ENCODE measurements at places on chromosomes 13 and 19. TPM values are rescaled to one million over a fixed set of nuclear protein-coding genes. Genes with fewer than 3 reads are reported as not detected.

Gene SUGP1
- total RNA-seq, result 21.4 TPM

Gene FAM83E
- not detected for total RNA-seq

Gene ZNF793
- total RNA-seq, result 3.0 TPM

Gene CDC42EP5
- 4.7 TPM for total RNA-seq

Gene PCCA
- total RNA-seq, result 72.8 TPM

Gene ANGPTL8
- total RNA-seq, result not detected

Gene FXYD3
- not detected for total RNA-seq

Gene B3GNT8
- total RNA-seq, result 2.1 TPM

Gene ZNF729
- not detected for total RNA-seq

Gene DEDD2
- 17.9 TPM for total RNA-seq

Gene DZIP1
- 74.6 TPM for total RNA-seq

Gene CTXN1
- 18.6 TPM for total RNA-seq

Gene WDR88
- total RNA-seq, result not detected

Gene ZNF556
- 1.0 TPM for total RNA-seq

Gene ENOX1
- total RNA-seq, result 0.52 TPM

Gene CLC
- not detected for total RNA-seq

Gene MRPL4
- total RNA-seq, result 23.1 TPM

Gene GPR4
- total RNA-seq, result under 0.01 TPM

DNA sequence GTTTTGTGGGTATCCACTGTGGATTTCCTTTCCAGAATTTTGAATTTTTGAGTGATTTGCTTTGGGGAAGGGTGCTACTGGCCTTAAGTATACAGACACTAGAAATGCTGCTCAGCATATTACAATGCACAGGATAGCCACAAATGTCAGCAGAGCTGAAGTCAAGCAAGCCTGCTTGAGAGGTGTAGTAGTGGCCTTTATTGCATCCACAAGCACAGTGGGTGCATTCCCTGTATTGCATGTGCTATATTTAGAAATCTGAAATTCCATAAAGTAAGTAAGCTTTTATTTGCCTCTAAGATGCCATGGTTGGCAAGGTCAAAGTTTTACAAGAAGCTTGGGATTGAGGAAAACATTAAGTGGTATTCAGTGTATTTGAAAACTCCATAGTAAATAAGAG, 79.5 kb upstream of the ZNF91 start:
- no peak for DNase-seq

GRCh38 chr13:107373551-107373950, 805.6 kb upstream of the ARGLU1 start:
- peak; percentile 91 for DNase-seq

DNA sequence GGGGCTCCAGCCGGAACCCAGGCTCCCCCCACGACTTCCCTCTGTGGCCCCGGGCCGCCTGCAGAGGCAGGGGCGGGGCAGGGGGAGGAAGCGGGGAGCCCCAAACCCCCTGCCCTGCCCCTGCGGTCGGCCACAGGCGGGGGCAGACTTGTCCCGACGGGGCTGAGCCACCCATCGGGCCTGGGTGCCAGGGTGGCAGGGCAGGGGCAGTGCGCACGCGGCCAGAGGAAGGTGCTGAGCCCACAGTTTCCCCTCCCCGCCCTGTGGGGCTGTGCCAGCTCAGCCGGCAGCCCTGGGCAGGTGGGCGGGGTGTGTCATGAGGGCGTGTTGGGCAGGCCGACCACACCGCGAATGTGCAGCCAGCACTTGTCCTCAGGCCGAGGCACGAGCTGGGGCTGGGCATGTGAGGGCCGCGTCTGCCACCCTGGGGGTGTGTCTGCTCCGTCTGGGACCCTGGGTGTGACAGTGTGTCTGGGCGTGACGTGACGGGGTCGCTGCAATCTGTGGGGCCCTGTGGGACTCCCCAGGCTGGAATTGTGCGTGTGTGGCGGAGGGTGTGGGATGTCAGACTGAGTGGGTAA, 17.7 kb downstream of the CCDC97 start:
- peak; percentile 61 for DNase-seq

GRCh38 chr13:83667606-83668005, 214.7 kb downstream of the SLITRK1 start:
- no peak for DNase-seq

GRCh38 chr19:8831832-8832131, 322 bp downstream of the ZNF558 start:
- DNase-seq, result no peak

GRCh38 chr19:7515645-7516151, at the start of gene ZNF358:
Gene ZNF358, plus strand, starts transcription at chr19:7516103. Its CDS starts 3,140 bp downstream, at chr19:7519243.
- DNase-seq, result no peak

- peak; percentile 36 for DNase-seq
These were observed 2.8 kb upstream of the WBP4 start for GRCh38 chr13:41058295-41059070.

DNA sequence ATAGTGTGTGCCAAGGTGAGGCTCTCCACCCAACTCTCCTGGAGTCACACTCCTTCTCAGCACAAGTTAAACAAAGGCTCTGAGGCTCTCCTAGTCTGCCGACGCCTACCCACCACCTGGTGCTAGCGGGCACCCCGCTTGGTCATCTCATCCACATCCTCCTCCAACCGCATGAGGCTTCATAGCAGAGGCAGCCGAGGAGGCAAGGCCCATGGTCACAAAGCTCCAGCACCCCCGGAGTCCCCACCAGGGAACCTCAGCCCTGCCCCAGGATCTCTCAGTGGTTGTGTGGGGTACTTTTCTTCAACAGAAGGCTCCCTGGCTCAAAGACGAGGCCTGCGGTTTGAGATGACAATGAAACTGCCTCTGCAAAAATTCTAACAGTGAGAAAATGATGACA, 43.0 kb downstream of the STK24 start:
- DNase-seq, result no peak

DNA sequence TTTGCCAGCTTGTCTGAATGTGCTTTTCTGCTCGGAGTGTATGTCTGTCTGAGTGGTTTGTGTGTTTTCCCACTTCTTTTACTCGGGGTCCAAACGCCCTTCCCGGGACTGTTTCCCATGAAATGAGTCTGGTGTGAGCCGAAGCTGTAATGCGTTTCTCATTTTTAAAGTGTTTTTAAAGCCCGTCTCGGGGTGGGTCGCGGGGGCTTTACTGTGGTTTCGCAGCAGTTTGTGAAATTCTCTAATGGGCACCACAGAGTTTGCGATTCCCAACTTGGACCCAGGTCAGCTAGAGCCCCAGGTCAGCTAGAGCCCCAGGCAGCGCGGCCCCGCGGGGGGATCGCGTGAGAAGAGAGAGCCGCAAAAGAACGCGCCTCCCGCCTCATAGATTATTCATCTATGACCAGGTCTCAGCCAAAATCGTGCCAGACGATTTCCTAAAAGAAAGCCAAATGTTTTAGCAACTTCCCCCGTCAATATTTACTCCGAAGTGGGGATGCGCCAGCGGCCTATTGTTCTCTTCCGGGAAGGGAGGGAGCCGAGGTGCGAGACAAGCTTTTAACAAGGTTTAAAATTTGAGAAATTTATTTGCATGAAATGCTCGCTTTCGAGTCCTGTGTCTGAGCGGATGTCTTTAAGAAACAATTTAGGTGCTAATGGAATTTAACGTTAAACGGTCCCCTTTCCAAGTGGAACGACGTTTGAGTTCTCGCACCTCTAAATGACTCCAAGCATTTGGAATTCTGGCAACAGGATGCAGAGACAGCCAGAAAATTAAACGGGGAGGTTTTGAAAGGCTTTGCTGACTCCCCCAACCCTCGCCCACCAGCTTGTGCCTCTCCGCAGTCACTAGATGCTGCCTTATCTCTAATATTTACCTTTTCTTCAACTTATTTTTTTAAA, 2.2 kb downstream of the ZIC2 start:
- DNase-seq, result no peak

- no peak for DNase-seq
These were observed 202.8 kb upstream of the ATXN8OS start for GRCh38 chr13:69904784-69905183.

- DNase-seq, result no peak
These were observed 406.2 kb downstream of the EFNB2 start for GRCh38 chr13:106129273-106129672.

- DNase-seq, result peak; percentile 86
These were observed 7.4 kb downstream of the ETHE1 start for GRCh38 chr19:43519436-43520088.

- no peak for DNase-seq
These were observed 149.4 kb upstream of the FBXL3 start for GRCh38 chr13:77176350-77176749.

DNA sequence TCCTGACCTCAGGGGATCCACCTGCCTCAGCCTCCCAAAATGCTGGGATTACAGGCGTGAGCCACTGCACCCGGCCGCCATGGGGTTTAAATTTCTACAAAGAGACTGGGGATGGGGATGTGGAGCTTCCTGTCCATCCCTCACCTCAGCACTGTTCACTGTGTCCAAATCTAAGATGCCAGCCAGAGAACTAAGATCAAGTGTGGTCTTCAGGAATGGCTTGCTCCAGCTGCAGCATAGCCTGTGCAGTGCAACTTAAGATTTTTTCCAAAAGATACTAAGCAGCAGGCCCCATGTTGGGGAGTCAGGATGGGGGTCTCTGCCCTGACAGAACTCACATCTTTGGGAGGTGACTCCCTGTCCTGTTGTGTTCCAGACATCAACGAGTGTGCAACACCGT, 9.3 kb downstream of the ADGRE5 start:
- DNase-seq, result no peak

- DNase-seq, result no peak
These were observed 290.0 kb downstream of the KCTD12 start for GRCh38 chr13:76596216-76596615.

DNA sequence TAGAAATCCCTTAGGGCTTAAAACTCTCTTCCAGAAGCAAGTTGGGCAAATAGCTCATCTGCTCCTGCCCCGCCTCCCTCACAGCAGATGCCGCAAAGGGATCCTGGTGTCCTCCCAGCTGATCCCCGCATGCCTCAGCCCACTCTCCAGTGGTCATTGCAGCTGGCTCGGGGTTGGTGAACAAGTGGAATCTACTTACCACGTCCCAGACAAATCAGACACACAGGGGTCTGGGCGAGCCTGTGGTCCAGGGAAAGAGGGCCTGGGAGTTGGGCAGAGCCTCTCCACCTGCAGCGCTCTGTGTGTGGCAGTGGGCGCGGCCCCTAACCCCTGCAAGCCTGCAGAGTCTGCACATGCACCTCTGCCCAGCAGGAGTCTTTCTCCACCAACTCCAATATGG, 10.8 kb upstream of the C19orf33 start:
- DNase-seq, result no peak

DNA sequence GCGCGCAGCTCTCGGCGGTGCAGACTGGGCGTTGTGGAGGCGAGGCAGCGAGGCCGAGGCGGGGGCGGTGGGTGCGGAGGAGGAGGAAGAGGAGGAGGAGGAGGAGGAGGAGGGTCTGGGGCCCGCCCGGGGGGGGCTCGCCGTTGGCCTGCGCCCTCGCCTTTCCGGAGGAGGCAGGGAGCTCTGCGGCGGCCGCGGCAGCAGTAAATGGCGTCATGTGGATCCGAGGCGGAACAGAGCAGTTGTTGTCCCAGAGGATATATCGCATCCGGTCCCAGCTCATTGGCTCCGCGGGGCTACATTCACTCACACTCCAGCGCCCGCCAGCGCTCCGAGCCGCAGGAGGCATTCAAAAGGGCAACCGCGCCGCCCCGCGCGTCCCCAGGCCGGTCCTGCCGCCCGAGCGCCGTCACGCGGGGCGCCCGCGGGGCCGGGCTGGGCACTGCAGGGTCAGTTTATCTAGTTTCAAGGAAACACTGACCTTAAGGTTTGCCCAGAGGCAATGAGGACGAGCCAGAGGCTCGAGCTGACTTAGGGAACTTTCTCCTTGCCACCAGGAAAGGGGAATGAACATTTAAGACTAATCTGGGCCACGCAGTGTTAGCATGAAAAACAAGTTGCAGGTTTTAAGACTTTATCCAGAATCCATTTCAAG, at the start of gene SPRY2:
TSS of gene SPRY2 (minus strand) at position 26 of the 655 bp plus-strand sequence. CDS start 3,421 bp downstream, outside the sequence.
- peak; percentile 90 for DNase-seq

DNA sequence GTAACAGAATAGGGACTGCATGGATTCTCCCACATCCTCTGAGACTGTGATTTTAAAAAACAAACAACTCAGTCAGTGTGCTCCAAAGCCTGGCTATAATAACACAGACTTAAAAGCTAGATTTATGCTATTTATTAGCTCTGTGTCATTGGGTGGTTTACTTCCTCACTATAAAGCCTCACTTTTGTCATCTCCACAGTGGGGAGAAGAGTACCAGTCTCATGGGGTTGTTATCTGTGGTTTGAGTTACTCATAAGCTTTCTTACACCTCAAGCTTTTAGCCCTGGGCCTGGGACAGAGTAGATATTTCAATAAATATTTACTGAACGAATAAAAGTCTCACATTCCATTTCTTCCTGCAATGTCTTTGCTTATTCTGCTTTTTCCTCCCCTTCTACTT, 5.3 kb downstream of the RNASEH2B start:
- DNase-seq, result no peak

DNA sequence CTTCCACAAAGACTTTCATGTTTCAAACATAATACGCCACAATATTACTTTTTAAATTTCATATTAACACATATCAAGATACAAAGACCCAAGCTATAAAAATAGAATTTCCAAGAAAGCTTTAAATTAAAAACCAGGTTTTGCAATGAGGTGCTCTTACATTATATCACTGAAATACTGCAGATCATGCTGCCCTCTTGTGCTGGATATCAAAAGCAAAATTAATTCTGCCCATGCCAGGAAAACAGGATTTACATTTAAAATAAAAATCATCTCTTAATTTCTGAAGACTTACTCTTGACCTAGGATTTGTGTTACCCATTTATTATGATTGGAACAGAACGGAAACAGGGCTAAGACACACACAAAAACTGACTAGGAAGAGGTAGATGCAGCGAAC, 145.0 kb downstream of the ABCC4 start:
- DNase-seq, result no peak

DNA sequence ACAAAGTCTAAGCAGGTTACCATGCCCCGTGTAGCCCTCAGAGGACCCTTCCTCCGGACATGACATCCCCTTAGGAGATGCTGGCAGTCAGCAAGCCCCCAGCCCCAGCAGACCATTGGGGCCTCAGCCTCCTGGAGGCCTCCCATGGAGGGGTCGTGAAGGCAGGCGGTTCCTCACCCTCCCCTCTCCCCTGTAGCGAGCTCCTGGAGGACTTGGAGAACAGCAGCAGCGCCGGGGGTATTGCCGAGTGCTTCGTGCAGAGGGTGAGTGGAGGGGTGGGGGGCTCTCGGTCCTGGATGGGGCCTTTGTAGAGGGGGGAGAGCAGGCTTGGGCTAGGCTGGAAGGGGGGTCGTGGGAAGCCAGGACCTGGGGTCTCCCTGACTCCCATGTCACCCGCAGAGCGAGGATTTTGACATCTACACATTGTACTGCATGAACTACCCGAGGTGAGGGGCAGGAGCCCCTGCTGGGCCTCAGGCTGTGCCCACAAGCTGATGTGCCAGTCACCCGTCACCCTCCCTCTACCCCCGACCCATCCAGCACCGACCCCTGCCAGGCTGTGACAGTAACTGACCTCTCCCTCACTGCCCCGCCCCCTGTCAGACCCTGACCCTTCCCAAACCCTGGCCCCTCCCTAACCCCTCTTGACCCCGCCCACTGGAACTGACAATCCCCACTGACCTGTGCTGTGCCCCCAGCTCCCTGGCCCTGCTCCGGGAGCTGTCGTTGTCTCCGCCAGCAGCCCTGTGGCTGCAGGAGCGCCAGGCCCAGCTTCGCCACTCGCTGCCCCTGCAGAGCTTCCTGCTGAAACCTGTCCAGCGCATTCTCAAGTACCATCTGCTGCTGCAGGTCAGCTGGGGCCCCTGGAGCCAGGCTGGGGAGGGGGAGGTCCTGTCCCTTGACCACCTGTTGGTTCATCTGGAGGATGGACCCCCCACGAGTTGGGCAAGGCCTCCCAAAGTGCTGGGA, 4.0 kb downstream of the PLEKHG2 start:
- DNase-seq, result no peak
